Left lobe of liver (tissue), 2 donors: ENCODE measurements at places on chromosomes 6 and 20. TPM values are rescaled to one million over a fixed set of nuclear protein-coding genes. Genes with fewer than 3 reads are reported as not detected.

GRCh38 chr6:24323632-24324337 is 34.1 kb downstream of the DCDC2 start:
- DNase-seq, result no peak

ECT2L gene
- not detected for total RNA-seq

HLA-DRA gene
- 24.4 TPM for total RNA-seq

KCTD20 gene
- 28.5 TPM for total RNA-seq

GNMT gene
- 467 TPM for total RNA-seq

DNA sequence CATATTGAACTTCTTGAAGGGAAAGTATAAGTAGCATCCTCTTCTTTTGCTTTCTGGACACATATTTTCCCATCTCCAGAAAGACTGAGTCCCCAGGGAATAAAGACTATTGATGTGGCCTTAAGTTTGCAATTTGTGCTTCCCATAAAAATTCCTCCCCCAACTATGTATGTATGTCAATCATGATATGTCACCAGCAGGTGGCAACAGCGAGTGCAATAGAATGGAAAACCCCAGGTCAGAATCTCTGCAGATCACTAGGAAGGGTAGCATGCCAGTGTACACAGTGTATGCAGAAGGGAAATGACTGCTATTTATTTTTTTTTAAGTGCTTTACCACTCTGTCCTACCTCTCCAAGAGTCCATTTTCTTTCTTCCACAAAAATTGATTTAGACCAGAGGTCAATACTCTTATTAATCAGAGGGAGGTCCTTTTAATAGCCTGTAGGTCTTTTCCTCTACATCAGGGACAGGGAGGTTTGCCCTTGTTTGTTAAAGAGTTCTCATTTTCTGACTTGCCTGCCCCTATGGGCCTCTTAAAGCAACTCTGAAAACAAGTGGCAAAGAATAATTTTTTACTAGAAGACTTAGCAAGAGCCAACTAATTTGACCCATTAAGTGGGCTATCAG is 61.4 kb downstream of the BMP2 start:
- peak; percentile 67 for DNase-seq

- no peak for DNase-seq
Observed at GRCh38 chr20:57499676-57500075, 25.3 kb downstream of the CTCFL start.

RNF144B gene
- 17.5 TPM for total RNA-seq

MOCS1 gene
- total RNA-seq, result 29.0 TPM

- DNase-seq, result no peak
Observed at GRCh38 chr6:95686272-95686671, 108.9 kb downstream of the MANEA start.

CNR1 gene
- total RNA-seq, result 0.23 TPM

- DNase-seq, result no peak
Observed at GRCh38 chr20:60026010-60026409, 67.8 kb downstream of the CDH26 start.

HLA-DQA1 gene
- total RNA-seq, result 1.2 TPM

TINAG gene
- total RNA-seq, result not detected

GRCh38 chr6:9875605-9876353 is 539.1 kb downstream of the TFAP2A start:
- no peak for DNase-seq

DNA sequence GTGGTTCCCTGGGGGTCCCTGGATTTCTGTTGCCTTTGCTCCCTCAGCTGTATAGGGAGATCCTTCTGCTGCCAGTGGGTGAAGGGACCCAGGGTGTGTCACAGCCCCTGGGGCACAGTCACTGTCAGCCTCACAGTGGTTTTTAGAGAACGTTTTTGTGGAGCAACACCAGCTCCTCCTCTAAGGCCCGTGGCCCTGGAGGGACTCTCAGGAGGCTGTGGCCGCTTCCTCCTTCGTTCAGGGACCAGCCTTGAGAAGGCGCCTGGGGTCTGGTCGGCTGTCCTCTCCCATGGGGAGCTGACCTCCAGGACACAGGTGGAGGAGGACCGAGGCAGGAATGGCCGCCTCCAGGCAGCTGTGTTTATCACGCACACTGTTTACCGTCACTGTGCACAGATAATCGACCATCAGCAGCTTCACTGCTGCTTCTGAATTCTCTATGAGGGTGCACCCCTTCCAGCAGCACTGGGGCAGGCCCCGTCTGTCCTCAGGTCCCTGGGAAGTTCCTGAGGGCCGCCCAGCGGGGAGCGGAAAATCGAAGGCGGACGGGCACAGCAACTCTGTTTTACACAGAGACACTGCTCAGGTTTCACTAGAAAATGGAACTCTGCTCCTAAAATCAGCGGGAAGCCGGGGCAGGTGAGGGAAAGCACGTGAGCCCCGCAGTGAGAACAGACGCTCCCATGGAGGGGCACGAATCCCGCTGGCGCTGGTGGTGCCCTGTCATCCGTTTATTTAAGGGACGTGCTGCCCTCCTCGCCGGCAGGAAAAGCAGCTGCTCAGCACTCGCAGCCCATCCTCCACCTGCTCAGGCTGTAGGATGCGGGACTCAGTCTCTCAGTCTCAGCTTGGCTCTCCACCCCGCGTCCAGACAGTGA is 10.4 kb upstream of the FRMD1 start:
- no peak for DNase-seq
